ENCODE measurements at places on chromosomes 12 and 14.

DNA sequence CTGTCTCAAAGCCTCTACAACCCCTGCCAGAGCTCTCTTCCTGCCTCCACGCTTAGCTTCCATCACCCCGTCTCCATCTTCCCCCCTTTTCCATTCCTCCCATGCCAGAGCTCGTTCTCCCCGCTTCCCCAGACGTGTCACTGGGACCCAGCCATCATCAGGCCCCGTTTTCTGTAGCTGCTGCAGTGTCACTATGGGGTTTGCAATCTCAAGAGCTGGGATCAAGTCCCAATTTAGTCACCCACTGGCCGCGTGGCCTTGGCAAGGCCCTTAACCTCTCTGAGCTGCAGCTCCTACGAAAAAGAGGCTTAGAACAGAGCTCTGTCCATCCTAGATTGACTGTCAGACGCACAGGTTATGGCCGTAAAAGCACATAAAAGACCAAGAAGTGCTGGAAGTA, 901 bp upstream of the FAIM2 start:
- DNase-seq: no peak

GRCh38 chr14:99576304-99576703, 27.7 kb downstream of the CCDC85C start:
- DNase-seq: no peak

- DNase-seq: no peak
These were observed 280.9 kb downstream of the CACNA1C start for GRCh38 chr12:2333491-2334195.

GRCh38 chr12:51753980-51754675, 94.4 kb downstream of the FIGNL2 start:
- no peak for DNase-seq

- DNase-seq: no peak
These were observed 11.2 kb upstream of the PNMA1 start for GRCh38 chr14:73725116-73726024.

DNA sequence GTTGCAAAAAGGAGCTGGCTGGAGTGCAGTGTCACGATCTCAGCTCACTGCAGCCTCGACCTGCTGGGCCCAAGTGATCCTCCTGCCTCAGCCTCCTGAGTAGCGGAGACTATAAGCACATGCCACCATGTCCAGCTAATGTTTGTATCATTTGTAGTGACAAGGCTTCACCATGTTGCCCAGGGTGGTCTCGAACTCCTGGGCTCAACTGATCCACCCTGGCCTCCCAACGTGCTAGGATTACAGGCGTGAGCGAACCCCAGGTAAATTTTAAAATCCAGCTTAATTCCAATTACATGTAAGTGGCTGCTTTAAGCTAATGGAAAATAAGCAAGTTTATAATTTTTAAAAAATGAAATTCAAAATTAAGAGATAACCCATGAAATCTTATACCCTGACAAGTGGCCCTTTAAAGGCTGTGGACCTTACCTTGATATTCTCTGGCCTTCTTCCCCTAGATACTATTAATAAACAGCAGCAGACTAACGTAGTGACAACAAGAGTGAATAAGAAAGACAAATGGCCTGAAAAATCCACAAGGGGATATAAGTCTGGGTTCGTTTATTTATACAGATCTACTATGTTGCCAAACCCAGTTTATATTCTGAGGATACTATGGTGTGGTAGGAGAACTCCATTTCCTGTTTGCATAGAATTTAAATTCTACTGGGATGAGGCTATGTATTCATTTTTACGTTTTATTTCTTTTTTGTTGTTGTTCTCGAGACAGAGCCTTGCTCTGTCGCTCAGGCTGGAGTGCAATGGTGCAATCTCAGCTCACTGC, 25.6 kb upstream of the SLC2A3 start:
- no peak for DNase-seq

DNA sequence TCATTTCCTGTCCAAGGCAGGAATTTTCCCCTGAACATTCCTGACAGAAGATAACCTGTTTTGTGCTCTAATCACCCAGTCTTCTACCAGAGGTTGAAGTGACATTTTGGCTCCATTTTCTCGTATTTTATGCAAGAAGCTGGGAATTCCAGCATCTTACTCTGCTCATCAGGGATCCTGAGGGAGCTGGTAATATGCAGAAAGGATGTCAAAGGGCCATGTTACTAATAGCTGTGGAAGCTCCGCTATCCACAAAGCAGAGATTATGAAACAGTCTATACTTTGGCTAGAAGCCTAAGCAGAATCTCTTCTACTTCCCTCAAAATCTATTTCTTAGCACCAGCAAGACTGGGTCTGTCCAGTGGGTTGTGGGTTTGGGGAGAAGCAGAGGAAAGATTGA, 613.0 kb downstream of the DIO2 start:
- no peak for DNase-seq

DNA sequence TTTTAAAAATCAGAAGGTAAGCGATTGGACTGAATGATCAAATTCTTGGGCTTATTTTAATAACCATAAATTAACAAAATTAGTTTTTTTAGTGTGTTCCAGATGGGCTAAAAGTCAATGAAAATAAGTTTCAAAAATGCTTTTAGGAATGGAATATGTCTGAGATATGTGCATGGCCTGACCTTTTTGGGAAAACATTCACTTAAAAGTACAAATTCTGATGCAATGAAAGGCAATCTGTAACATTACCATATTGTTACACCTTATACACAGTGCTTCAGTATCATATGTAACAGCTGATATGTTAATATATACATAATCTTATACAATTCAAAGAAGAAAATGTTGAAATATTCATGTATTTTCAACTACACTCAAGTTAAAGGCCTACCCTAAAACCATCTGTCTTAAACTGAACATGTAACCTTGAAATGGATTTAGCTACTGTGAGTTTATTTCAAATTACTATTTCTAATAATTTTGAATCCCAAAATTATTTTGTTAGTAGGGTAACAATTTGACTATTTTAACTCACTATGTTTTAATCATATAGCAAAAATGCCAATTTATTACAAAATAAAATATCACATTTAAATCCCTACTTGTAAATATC, 84.8 kb downstream of the EEA1 start:
- DNase-seq: no peak

DNA sequence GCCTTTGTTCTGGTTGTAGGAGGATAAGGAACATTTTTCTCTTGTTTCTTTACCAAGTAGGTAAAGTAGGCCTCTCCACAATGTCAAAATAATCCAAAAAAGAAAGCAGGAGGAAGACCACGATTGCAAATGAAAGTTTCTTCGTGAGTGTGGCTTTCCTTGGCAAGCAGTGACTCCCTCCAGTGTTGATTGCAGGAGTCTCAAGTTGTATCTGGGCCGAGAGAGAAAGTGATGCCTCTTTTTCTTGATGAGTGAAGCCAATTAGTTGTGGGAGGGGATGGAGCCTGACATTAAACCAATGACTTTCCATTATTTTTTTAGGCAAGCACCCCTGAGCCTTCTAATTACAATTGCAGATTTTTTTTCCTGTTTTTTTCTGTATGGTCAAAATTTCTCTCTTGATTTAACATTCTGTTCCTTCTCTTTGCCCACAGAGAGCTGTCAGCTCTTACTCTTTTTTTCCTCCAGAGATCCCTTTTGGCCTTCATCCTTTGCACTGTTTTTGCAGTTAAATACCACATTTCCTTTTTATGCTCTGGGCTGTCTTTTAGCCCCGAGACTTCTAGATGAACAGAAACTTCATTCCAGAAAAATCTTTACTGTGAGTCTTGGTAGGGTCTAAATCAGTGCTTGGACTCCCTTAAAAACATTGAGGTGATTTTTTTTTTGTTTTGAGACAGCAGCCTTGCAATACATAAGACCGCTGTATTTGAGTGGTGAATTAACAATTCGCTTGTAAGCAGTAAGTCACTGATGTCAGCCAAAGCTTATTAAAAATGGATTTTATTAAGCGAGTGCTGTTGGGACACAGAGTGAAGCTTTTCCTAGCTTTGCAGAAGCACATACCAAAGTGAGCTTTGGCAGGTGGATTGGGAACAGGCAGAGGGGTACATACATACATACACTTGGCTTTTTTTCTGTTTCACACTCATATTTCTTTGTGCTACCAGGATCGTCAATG, 15.8 kb downstream of the FBXW8 start:
- no peak for DNase-seq

GRCh38 chr12:82650627-82651337, 35.9 kb upstream of the TMTC2 start:
- no peak for DNase-seq

DNA sequence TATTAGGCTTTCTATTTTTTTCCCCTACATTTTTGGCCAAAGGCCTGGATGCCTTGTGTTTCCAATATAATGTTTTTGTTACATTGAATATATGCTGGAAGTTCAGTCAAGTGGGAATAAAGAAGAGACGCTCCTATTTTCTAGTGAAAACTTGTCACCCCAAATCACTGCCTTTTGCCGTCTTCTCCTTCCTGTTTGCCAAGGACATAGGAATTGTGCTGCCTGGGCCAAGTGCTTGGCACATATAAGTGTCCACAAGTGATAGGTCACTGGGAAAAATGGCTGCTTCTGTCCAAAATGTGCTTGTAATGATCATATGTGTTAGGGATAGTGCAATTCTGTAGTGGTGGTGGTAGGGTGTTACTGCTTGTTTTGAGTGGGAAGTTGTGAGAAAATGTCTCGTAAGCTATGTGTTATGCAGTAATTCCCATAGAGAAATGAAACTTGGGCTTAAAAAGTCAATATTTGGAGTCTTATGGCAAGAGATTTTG, 11.6 kb upstream of the KCNJ8 start:
- DNase-seq: no peak

Data from anterior cingulate cortex (tissue), 58 donors.